SK-N-SH treated with all-trans-retinoic acid at 6 μM for 48 hours (cell line): ENCODE measurements at places on chromosomes 2 and 18.
A peak's percentile ranks its signal among the peaks of the same experiment; 100 is the strongest.

DNA sequence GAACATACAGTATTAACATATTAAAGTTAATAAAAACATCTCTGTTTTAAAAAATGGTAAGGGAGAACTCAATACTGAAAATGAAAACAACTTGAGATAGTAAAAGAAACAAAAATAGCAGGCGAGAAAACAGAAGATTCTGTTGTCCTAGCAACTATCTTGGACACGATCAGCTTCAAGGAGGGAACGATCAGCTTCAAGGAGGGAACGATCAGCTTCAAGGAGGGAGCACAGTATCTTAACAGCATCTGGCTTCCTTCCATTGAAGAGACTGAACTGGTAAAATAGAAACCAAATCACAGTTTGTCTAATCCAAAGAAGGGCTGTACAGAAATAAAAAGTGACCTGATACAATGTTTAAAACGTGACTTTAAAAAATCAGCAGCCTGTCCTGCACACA is 51.8 kb downstream of the NDUFA10 start:
- ATAC-seq = no peak

DNA sequence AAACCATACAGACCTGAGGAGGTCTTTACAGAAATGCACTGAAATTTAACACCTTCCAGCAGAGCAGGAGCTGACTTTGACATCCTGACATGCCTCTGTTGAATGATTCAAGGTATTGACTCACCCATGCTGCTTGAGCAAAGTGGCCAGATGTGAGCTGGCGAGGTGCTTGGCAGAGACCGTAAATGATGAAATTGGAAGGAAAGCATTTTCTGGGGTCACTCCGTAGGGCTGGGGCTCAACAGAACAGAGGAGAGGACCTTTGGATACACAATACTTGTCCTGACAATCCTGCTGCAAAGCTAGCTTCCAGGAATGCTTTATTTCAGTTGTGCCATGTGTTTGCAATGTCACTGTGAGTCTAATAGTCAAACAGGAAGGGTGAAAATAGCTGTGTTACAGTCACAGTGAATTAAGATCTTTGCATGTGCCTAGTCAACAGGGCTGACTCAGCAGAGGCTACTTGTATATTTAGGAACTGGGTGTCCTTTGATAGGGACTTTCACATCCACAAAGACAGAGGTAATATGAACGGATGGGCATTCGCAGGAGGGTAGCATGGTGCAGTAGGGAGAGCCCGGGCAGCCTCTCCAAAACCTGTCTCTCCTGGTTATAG is 31.6 kb upstream of the NCK2 start:
- ATAC-seq = no peak

GRCh38 chr18:49856496-49856895 is 43.2 kb upstream of the ACAA2 start:
- no peak for ATAC-seq

- peak; percentile 98 for ATAC-seq
Observed at GRCh38 chr2:189580658-189581353, at the start of gene SLC40A1. SLC40A1 (minus strand) TSS chr2:189580786; CDS start chr2:189580460, 326 bp downstream.

DNA sequence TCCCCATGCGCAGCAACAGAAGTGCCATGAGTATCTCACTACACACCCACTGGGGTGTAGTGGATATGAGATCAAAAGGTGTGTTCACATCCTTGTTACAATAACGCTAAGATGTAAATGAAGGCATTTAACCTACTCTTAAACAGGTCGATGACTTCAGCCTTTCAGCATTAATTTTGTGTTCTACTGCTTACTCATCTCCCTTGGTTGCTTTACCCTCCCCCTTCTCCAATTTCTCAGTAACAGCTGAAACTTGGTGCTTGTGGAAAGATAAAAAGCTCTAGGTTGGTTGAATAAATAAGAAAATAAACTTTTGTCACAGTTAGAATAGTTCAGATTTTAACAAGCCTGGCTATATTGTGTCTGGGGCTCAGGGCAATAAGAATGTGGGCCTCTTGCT is 147.5 kb upstream of the SESTD1 start:
- peak; percentile 34; the same call in 1 of the 3 replicates for ATAC-seq

DNA sequence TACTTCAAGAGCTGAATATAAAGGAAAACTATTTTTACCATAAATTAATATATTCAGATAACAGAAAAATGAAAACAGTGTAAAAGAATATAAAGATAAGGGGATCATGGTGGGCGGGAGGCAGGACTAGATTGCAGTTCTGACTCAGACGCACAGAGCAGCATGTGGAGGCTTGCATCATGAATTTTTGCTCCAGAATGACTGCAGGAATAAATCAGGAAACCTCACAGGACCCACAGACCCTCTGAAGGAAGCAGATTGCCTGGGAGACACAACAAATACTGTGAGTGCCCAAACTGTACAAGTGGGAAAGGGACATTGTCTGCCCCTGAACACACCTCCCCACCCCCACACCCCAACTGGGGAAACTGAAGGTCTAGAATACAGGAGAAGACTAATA is 19.2 kb upstream of the SIGLEC15 start:
- ATAC-seq = no peak

- ATAC-seq = no peak
Observed at GRCh38 chr2:178250429-178250828, 56.1 kb downstream of the OSBPL6 start.

GRCh38 chr2:121524685-121525425 is 5.8 kb upstream of the RNU4ATAC start:
- ATAC-seq = no peak

GRCh38 chr2:233240897-233241296 is 10.6 kb upstream of the ATG16L1 start:
- no peak for ATAC-seq

- peak; percentile 12 for ATAC-seq
Observed at GRCh38 chr2:43038696-43039094, 187.7 kb downstream of the ZFP36L2 start.

DNA sequence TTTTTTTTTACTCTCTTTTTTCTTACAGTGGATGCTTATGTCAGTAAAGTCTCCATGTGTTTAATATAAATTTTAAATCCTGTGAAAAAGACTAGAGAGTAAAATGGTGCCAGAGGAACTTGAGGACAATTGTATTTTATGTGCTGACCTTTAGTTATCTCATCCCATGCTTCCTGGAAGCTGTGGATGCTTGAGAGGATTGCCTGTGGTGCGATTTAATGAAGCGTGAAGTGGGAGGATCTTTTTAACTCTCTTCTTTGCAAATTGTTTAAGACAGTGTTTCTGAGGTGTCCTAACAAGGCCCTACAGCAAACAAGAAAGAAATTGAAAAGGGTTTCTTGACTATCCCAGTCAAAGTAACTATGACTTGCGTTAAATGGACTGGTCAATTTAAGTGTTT is 84.2 kb downstream of the DTNA start:
- no peak for ATAC-seq

GRCh38 chr2:22217881-22218280 is 1094.1 kb downstream of the TDRD15 start:
- no peak for ATAC-seq

GRCh38 chr2:172919732-172920131 is 155.9 kb upstream of the MAP3K20 start:
- ATAC-seq = no peak

GRCh38 chr2:175631245-175631623 is 370.8 kb downstream of the LNPK start:
- no peak for ATAC-seq

- ATAC-seq = no peak
Observed at GRCh38 chr2:10028988-10029874, 14.1 kb upstream of the KLF11 start.

DNA sequence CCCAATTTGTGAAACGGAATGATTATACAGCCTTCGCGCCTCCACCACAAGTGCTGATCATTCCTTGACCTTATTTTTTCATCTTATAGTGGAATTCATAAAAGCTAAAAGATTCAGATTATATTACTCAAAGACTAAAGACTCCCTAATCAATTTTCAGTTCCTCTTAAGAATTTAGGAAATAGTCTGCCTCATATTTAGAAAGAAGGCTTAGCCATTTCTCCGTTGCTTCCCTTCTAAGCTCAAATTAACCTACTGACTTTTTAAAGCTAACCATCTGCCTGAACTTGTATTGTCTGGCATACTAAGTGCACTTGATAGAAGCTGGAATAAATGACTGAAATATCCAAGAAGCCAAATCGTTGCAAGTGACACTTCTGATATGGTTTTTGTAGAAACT is 44.7 kb downstream of the HNRNPLL start:
- ATAC-seq = no peak

DNA sequence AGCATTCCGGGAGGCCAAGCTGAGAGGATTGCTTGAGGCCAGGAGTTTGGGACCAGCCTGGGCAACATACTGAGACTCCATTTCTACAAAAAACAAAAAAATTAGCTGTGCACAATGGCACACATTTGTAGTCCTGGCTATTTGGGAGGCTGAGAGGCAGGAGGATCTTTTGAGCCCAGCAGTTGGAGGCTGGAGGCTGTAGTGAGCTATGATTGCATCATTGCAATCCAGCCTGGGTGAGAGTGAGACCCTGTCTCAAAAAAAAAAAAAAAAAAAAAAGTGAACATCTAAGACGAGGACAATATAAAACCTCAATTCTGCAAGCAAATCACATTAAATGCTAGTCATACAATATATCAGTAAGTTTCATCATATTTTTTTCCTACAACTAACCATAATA is 2.8 kb upstream of the HAT1 start:
- ATAC-seq = no peak

GRCh38 chr18:24140697-24141096 is 1.8 kb downstream of the CABYR start:
- ATAC-seq = no peak

GRCh38 chr2:142885543-142885942 is 8.1 kb downstream of the KYNU start:
- no peak for ATAC-seq

DNA sequence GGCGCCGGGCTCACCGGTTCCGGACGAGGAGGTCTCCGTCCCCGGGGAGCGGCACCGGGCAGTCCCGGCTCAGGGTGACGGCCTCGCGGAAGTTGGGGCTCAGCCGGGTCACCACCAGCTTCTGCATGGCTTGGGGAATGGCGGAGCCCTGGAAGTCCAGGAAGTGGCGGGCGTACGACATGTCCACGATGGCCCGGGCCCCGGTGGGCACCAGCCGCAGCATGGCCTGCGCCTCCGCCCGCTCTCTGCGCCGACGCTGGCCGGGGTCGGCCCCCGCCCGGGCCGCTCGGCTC is 157 bp downstream of the PTGR3 start:
- no peak for ATAC-seq

DNA sequence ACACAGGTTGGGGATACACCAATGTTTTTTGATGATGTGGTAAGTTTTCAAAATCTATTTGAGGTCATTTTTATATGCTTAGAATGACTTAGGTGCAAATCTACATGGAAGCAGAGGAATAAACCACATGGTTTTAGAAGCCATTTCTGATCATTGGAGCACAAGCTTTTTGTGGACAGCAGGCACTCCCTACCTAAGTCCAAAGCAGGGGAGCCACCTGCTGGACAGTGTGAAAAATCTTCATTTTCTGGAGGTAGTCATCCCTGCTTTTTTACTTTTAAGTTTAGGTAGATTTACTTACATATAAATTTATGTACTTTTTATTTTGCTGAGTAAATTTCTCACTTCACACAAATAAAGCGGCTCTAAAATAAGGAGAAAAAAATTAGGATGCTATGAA is 323.2 kb downstream of the PLCL1 start:
- ATAC-seq = peak; percentile 85

DNA sequence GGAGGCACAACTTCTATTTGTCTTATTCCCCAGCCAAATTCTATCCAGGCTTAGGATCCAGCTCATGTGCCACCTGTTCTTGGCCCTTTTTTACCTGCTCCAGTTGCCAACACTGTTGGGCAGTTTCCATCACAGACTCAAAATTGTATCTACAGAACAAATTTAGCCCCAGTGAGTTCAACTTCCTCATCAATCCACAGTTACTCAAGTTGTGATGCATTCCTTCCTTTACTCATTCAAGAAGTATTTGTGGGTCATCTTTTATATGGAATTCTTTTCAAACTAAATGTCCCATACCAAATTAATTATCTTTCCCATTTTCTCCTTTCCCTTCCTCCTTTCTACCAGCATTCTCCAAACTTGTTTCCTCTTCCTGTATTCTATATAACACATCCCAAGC is 12.7 kb upstream of the DDX18 start:
- no peak for ATAC-seq

GRCh38 chr2:79041032-79041448 is 15.5 kb downstream of the REG3G start:
- ATAC-seq = no peak

DNA sequence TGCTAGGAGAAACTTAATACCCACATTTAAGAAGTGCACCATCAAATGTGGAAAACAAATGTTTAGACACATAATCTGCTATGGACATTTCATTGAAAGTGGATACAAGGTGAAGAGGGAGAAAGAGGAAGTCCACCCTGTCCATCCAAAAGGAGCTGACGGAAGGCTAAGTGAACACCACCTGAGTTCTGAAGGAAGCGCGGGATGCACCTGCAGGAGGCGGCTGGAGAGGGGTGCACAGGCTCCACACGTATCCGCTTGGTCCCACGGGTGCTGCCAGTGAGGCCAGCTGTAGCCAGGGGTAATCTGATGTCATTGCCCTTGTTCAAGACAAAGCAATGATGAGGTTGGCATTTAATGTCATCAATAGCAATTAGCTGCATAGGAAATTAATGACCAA is 75.9 kb upstream of the TMEM18 start:
- ATAC-seq = no peak

GRCh38 chr2:168727904-168728470 is 74.5 kb upstream of the NOSTRIN start:
- no peak for ATAC-seq

- ATAC-seq = no peak
Observed at GRCh38 chr2:34353509-34354113, 754.5 kb upstream of the FAM98A start.

GRCh38 chr2:120571015-120571728 is 164.5 kb upstream of the GLI2 start:
- no peak for ATAC-seq

GRCh38 chr2:15092691-15093090 is 460.2 kb downstream of the LRATD1 start:
- no peak for ATAC-seq

DNA sequence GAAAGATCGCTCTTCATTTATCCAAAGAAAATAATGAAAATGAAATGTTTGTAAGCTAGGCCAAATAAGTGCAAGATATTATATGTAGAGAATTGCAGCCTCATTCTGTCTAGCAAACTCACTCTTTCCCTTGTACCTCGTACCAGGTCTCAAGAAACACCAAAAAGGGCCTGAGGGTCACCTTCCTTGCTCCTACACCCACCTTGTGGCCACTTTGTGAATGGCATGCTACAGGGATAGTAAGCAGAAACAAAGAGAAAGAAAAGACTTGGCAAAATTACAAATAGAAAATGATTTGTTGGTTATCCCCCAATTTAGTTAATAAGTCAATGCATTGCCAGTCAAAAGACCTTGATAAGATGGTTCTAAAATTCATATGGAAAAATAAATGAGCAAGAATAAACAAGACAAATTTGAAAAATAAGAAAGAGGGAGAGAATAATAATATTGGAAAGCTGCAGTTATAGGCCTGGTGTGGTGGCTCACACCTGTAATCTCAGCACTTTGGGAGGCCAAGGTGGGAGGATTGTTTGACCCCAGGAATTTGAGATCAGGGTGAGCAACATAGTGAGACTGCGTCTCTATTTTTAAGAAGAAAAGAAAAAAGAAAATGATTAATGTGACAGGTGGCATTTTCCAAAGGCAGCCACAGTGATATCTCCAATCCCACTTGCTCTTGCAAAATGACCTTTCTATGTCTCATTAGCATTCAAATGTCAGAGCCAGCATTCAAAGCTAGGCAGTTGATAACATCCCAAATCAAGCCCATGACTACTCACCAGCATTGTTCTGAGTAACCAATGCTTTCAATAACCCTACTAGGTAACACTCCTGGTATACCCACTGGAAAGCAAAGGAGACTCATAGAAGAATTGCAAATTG is 38.8 kb upstream of the BMP10 start:
- ATAC-seq = peak; percentile 87
